ENCODE measurements at places on chromosomes 2 and 18.

DNA sequence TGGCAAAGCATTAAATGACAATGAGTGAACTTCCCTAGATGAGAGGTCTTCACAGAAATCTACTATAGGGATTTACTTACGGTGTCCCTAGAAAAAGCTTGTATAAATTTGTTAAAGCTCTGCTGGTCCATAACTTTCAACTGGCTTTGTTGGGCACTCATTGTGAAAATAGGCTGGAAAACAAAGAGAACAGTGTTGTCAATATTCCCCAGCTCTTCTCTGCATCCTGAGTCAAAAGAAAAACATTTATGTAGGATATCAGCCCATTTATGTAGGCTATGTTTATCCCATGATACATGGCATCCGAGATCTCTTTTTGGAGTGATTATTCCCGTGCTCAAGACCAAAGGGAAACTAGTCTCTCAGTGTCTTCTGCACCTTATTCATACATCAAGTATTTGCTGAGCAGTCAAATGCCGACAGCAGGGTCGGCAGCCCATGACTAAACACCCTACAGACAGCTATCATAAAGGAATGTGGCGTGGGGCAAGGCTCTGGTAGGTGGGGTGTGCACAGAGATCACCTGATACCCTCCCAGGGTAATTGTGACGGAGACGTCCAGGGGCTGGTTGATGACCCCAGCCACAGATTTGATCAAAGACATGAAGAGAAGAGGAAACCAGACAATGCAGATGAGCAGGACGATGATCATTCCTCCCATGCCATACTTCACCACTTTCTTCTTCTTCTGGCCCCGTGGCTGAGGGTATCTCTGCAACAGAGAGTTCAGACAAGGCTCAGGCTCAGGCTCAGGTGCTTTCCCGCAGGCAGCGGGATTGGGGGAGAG lies 155.9 kb downstream of the NAPG start:
- no peak for ATAC-seq

GRCh38 chr2:127235082-127235702 lies 15.1 kb upstream of the CYP27C1 start:
- no peak for ATAC-seq

GRCh38 chr2:25274868-25275574 lies 66.7 kb downstream of the DNMT3A start:
- ATAC-seq = no peak

GRCh38 chr18:45519411-45520280 lies 95.6 kb upstream of the SLC14A2 start:
- no peak for ATAC-seq

DNA sequence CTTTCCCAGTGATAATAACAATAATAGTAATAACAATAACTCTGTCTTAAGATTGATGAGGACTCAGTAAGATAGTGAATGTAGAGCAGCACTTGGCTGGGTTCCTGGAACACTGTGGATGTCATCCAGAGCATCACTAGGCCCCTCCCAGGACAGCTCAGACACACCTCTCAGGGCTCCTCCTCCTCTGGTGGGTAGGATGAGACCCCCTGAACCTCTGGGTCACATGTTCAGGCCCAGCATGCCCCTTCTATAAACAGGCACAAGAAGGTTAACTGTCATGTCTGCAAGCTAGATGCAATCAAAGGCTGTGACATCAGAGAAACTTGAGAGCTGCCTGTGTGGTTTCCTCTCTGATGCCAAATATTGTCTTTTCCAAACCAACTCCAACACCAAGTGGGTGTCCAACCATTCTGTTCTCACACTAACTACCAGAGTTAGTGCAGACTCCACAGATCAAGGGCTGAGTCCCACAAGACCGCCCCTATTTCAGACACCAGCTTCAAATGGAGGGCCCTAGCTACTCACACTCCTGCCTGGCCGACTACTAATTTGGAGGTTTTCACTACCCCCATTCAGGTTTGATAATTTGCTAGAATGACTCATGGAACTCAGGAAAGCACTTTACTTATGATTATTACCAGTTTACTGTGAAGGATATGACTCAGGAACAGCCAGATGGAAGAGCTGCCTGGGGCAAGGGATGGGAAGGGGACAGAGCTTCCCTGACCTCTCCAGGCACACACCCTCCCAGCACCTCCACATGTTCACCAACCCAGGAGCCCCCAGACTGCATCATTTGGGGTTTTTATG lies 46.4 kb upstream of the BZW1 start:
- ATAC-seq = peak; percentile 90

GRCh38 chr18:8177330-8178016 lies 431.8 kb upstream of the RAB12 start:
- no peak for ATAC-seq

- ATAC-seq = no peak
Measured at GRCh38 chr2:223102450-223102849, 50.5 kb downstream of the KCNE4 start.

- no peak for ATAC-seq
Measured at GRCh38 chr2:231922311-231923009, 3.7 kb downstream of the NPPC start.

GRCh38 chr18:46414863-46415262 lies 242.2 kb downstream of the LOXHD1 start:
- no peak for ATAC-seq

DNA sequence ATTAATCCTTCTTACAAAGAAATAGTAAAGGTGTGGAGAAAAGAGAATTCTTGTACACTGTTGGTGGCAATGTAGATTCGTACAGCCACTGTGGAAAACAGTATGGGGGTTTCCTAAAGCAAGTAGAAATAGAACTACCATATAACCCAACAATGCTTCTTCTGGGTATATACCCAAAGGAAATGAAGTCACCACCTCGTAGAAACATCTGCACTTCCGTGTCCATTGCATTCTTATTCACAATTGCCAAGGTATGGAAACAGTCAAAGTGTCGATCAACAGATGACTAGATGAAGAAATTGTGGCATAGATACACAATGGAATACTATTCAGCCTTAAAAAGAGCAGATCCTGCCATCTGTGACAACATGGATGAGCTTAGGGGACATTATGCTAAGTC lies 93.4 kb upstream of the TGIF1 start:
- ATAC-seq = no peak

DNA sequence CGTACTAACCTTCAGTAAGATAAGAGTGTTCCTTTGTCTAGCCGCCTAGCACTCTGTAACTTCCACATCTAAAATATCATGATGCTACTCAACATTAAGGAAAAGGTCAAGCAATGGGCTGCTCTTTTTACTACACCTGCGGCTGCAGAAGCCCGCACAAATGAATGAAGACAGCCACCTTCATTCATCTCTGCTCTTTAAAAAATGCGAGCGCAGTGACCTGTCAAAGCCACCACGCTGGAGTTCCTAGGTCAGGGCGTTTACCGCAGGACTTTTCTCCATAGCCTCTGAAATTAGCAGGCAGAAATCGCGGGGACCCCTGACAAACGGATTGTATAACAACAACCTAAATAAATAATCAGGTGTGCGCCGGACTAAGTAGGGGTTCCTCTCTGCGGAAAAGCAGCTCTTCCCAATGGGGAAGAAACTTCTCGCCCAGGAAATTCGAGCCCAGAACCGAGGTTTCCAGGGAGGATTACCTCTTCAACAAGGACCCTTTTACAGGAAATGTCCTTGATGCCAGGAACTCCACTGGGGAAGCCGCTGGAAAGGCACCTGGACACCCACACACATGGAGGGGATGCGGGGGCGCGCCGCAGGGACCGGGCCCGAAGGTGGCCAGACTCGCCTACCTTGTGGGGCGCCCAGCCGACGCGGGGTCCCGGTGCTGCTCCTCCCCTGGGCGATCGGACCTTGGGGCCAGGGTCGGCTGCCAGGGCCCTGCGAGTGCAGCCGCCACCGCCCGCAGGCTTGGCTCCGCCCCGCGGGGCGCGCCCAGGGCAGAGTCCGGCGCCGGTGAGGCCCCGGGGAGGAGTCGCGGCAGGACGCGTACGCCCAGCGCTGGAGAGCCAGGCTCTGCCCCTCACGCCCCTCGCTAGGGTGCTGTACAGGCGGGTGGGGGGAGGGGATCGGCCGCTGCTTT lies at the start of gene CCDC68:
Gene CCDC68 (minus strand): TSS at position 758 of the 922 bp plus-strand sequence. CDS start 16,670 bp downstream, outside the sequence.
- ATAC-seq = peak; percentile 86

DNA sequence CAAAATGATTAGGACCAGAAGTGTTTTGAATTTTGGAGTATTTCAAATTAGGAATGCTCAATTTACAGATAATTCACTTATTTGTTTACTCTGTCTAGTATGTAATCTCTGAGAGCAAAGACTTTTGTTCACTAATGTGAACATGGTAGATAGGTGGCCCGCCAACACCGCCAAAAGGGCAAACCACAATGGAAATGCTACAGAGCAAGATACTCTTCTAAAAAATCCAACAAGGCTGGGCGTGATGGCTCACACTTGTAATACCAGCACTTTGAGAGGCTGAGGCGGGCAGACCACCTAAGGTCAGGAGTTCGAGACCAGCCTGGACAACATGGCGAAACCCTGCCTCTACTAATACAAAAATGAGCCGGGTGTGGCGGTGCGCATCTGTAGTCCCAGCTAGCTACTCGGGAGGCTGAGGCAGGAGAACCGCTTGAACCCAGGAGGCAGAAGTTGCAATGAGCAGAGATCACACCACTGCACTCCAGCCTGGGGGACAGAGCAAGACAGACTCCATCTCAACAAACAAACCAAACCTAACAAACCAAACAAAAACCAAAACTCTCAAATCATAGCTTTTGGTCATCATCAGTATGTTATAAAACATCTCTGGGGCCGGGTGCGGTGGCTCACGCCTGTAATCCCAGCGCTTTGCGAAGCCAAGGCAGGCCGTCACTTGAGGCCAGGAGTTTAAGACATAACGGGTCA lies 2.4 kb downstream of the CCT4 start:
- no peak for ATAC-seq

- no peak for ATAC-seq
Measured at GRCh38 chr18:74137920-74138538, 9.6 kb downstream of the FBXO15 start.

DNA sequence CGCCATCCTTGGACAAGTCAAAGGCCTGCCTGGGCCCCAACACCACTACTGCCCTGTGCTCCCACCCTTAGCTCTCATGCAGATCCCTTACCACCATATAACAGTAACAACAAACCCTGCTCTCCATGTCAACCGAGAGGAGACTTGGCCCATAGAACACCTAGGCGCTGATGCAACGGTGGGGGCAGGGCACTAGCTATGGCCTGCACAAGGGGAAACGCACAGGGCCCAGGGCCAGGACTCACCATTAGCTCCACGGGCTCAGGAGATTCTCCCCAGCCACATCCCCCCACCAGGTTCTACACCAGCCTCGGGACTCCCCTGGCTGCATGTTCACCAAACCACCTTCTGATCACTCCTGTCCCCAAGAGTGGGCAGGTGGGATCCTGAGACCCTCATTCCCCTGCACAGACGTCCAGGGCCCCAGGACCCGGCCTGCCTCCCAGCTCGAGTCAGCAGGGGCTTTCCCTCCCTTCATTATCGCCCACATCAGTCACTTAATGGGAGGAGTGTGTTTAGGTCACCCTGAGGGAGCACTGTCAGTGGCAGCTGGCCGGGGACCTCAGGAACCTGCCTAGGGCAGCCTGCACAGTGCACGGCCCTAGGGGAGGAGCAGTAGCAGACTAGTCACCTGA lies 29.3 kb downstream of the ANKMY1 start:
- ATAC-seq = no peak

GRCh38 chr2:100831158-100831750 lies 11.3 kb downstream of the NPAS2 start:
- no peak for ATAC-seq

DNA sequence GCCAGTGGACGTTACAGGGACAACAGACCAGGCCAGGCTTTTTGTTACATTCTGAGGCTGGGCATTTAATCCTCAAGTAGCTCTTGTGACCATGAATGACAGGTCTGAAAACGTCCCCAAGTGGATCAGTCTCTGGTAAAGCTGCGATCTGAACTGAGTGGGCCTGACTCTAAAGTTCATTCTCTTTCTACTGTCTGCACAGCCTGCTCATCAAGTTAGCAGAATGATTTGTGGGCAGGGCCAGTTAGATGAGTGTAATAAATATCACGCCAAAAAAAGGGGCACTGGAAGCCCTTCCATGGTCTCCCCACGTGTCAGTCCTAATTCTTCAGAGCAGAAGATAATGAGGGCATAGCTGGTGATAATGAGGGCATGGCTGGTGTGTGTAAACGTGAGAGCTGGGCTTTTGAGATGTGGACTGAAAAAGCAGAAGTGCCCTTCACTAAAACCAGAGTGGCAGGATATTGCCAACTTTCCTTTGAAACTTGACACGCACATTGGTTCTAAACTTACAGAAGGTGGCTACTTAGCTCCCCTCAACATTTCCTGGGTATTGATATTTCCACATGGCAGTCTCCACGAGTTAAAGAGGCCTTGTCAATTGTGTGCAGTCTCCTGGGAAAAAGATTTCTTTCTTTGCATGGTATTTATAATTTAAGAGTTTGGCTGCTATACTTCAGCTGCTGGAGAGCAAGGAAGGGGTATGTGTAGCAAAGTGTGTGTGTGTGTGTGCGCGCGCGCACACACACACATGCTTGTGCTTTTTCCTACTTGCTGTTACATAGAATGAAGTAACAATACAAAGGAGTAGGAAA lies 72.7 kb upstream of the LYPD6B start:
- no peak for ATAC-seq
